ENCODE measurements at places on chromosomes 11 and 22. TPM values are rescaled to one million over a fixed set of nuclear protein-coding genes. Genes with fewer than 3 reads are reported as not detected.
A peak's percentile ranks its signal among the peaks of the same experiment; 100 is the strongest.

MAJIN gene
- total RNA-seq, result not detected

MRPL49 gene
- total RNA-seq, result 33.4 TPM

DNA sequence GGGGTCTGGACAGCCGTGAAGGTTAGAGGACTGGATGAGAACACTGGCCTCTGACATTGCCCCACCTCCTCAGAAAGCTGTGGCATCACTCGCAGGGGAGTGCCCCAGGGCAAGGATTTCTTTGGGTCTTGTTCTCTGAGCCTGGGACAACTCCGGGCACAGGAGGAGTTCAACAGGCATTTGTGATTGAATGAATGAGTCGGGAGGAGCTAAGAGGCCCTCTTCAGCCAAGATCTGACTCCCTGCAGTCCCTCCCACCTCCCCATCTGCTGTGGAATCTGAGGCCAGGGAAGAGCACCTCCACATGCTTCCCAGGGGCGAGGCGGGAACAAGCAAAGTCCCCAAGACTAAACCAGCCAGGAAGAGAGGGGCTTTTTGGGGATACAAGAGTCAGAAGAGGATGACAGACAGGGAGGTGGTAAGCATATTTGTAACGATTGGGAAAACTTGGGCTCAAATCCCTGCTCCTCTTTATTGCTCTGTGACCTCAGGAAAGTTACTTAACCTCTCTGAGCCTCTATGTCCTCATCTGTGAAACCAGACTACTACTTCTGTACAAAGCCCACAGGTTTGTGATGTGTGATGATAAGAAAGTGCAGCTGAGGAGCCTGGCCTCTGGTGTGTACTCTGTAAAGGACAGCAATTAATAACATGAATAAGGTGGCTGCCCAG lies 6.4 kb downstream of the TP53I11 start:
- no peak for DNase-seq

SLC6A5 gene
- total RNA-seq, result 0.16 TPM

- DNase-seq, result no peak
Measured at GRCh38 chr22:22376352-22376706, 131.7 kb downstream of the VPREB1 start.

- no peak for DNase-seq
Measured at GRCh38 chr11:78395597-78395996, 22.0 kb downstream of the GAB2 start.

DNA sequence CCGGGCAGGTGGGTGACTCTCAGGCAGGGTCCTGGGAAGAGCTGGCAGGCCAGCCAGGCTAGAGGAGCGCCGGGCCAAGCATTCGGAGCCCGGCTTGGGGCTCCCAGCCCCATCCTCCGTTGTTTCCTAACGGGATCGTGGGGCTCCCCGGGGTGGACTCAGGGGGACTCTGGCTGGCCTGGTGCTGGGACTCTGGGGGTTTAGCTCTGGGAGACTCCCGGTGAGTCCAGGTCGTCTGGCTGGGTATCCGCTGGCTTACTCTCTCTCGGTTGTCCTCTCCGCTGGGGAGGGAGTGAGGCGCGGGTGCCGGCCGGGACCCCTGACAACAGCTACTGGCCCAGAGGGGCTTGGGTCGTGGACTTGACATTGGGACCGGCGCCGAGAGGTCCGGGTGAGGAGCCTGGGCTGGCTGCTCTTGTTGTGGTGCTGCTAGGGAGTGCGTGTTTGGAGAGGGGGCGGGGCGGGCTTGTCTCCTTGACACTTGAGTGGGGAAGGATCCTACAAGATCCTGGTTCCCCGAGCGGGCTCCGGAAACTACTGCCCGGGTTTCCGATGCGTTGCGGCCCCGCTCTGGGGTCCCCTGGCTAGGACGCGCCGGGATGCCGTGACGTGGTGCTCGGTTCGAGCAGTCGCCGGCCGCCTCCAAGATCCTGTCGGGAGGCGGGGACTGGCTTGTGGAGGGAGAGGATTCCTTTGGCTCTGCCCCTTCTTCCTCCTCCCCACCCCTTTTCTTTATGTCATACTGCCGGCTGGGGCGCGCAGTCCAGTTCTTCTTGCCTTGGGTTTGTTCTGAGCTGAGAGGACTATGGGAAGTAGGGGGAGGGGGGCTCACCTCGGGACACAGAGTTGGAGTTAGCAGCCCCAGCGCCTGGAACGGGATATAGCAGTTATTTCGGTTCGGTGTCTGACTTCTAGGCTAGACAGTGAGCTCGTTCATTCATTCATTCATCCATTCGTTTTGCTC lies 585 bp downstream of the EMSY start:
- DNase-seq, result peak; percentile 84

- no peak for DNase-seq
Measured at GRCh38 chr11:96075532-96075959, 151.6 kb upstream of the MTMR2 start.

GRCh38 chr11:13944911-13945425 lies 17.6 kb upstream of the SPON1 start:
- no peak for DNase-seq

DNA sequence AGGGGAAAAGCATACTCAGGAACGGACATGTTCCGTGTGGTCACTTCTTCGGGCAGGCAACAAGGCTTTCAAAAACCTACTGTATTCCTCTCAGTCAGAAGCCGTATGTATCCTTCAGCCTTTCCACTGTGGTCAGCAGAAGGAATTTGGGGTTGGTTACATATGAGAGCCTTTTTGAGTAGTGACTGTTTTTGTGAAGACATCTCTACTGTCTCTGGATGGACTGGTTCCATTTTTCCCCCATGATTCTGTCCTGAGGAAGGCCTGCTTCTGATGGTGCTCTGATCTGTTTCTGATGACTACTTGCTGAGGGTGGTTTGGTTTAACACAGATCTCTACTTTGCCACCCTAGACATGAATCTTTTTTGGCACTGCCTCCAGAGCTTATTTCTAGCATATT lies 63.7 kb upstream of the HORMAD2 start:
- no peak for DNase-seq

HTR3B gene
- not detected for total RNA-seq
